Activated naive CD8-positive, alpha-beta T cell treated with anti-CD3 and anti-CD28 coated beads, Interleukin-2, amount 50 U/mL, for 16 hours (primary cell): ENCODE measurements at places on chromosomes 3 and 15.

- no peak for DNase-seq
These were observed 373.3 kb downstream of the GBE1 start for GRCh38 chr3:81388191-81388590.

DNA sequence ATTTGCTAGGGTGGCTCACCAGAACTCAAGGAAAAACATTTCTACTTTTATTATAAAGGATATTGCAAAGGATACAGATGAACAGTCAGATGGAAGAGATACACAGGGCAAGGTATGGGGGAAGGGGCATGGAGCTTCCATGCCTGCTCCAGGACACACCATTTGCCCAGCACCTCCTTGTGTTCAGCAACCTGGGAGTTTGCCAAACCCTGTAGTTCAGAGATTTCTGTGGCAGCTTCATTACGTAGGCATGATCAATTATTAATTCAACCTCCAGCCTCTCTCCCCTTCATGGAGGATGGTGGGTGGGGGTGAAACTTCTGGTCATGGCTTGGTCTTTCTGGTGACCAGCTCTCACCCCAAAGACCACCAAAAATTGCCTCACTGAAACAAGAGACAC, 353.9 kb upstream of the THBS1 start:
- DNase-seq = no peak

DNA sequence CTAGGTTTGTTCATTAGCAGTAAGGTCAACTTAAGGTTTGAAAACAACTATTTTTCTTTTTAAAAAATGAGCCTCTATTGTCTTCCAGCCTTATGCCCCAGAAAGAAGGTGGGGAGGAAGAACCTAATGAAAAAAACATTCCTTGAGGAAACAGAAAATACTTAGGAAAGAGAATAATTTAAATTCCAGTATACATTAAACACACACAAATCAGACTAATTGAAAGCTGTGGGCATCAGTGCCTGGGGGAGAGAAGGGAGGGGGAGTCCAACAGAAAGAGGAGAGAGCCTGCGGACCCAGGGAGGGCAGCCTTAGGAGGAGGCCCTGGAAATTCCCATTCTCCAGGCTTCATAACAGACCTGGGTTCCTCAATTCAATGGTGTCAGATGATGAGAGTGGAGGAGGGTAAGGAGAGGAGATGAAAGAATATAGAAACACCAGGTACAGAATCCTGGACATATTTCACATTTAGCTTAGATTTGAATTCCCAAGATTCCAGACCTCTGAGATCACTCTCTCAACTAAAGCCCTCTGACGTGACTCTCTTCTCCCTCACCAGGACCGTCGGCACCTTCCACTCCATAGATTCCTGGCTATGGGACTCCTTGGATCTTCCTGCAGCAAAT, 320.5 kb upstream of the UMPS start:
- DNase-seq = no peak

GRCh38 chr15:100725121-100726069, 123.0 kb downstream of the ASB7 start:
- no peak for DNase-seq

- no peak for DNase-seq
These were observed 123.0 kb downstream of the FAM43A start for GRCh38 chr3:194808640-194809097.

DNA sequence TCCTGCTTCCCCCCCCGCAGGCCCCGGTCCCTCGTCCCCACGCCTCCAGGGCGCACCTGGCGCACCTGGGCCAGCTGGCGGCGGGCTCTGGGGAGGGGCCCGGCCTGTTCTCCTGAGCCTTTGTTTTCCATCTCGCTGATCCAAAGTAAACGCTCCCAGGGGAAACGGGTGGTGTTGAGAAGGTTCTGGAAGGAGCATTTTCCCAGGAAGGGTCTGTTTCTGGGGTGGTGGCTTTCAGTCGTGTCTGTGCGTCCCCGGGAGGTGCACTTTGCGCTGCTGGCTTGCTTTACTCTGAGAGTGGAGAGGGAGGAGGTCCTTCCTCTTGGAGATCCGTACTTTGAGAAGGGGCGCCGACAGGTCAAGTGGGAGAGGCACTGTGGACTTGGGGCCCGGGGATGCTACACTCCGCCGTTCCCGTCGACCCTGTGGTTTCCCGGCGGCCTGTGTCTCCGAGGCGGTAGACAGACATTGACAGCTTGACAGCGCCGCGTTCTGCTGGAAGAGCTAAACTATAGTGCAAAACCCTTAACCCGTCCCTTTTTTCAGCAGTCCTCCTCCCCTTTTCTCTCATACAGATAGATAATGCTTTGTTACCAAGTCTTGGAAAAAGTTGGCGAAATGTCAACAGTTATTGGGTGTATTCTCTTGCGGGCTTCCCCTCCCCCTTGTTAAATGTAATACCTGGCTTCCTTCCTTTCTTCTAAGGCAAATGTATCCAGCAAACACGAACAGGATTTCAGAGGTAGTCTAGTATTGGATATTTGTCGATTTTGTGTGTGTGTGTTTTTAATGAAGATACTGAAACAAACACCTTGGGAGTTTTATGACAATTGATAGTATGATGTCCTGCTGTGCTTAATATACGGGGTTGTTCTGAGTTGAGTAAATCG, 6.5 kb downstream of the TPM1 start:
- DNase-seq = no peak

DNA sequence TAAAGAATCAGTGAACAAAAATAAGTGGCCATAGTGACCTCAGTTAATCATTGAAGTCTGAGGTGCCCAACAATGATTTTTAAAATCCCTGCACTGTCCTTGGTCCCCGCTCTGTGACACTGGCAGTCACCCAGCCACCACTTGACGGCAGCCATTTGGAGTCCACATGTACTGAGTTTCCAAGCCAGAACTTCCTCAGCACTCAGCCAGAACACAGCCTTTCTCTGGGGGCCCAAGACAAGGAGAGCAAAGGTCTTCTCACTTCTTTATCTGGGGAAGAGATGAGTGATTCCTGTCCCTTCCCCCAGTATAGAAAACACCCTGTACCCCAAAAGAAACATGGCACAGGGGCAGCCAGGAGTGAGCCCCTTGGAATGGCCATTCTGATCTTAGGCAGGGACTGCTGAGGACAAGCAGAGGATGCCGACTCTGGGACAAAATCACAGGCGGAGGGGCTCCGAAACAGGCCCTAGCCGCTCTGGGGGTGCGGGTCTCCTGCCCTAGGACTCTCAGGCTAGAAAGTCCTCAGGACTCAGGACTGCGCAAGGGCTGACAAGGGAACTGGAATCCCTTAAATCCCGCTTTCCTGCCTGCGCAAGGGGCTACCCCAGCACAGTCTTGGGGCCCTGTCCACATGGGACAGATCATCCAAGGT, 12.8 kb downstream of the PAK6 start:
- DNase-seq = no peak
